ENCODE measurements at places on chromosomes 7 and 10.

- no peak for DNase-seq
Measured at GRCh38 chr7:51455948-51456347, 139.3 kb upstream of the COBL start.

DNA sequence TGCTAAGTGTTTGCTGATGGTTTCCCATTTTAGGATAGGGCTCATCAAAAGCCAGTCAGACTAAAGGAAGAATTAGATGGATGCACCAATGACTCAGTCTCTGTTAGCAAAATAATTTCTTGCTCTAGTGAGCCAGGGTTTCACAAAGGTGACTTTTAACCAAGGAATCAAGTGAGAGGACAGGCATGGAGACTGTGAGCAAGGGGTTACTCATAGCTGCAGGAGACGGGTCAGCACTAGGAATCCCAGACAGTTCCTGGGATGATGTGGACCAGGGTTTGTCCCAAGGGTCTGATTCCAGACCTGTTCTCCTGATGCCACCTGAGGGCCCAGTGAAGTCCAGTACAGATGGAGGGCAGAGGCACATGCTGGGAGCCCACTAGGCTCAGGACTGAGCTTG is 138.1 kb downstream of the NOC3L start:
- DNase-seq, result no peak

DNA sequence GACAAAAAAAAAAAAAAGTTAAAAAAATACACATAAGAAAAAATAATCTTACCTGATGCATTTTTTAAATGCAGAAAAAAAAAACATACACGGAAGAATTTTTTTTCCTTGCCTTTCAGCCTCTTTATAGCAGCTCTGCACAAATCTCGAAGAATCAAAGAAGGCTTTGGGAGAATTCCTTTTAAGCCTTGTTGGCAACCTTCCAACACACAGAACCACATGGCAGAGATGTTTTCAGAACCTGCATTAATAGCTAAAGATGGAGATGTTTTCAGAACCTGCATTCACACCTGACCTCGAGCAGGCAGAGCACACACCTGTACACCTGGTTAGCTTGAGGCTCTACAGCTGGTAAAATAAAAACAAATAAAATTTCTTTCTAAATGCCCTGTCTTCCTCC is 65.6 kb downstream of the DOCK4 start:
- no peak for DNase-seq

DNA sequence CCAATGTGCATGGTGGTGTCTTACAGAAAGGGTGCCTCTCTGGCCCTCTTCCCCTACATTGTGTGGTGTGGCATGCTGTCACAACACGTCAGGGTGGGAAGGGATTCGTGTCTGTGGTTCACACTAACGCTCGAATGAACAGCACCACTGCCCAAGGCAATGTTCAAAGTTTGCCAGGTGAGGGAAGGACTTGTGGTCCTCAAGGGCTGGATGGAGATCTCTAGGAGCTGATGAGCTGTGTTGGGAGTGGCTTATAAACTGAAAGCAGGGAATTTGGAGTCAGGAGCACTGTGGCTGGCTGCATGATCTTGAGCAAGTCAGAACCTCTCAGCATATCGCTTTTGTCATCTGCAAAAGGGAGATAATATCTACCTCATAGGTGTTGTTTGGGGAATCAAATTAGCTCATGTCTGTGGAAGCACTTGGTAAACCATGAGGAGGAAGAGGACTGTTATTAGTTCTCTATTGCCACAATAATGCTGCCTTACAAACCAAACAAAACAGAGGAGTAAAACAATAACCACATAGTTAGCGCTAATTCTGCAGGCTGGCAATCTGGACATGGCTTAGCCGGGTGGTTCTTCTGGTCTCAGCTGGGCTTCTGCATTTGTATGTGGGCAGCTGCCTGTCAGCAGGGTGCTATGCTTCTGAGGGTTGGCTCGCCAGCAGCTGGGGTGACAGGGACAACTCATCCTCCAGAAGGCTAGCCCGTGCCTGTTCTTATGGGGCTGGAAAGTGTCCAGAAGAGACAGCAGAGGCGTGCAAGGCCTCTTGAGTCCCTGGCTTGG is 22.9 kb upstream of the C10orf105 start:
- DNase-seq, result no peak

- DNase-seq, result no peak
Measured at GRCh38 chr7:158246272-158246959, 341.2 kb downstream of the PTPRN2 start.

DNA sequence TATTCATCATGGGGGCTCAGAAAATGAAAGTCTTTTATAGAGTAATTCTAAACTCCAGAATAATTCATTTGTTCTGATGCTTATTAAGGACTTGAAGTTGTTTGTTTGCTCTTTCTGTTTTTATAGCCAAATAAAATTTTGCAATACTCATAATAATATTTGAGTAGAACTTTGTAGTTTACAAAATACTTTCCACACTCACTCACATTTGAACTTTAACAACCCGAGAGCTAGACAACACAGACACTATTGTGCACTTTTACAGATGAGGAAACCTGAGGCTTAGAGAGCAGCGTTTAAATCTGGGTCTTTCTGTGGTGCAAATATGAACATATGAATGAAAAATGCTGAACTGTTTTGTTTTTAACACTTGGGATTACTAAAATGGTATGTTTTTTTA is 126.8 kb downstream of the KAT6B start:
- DNase-seq, result no peak

- no peak for DNase-seq
Measured at GRCh38 chr7:7479275-7479805, 56.3 kb downstream of the COL28A1 start.

DNA sequence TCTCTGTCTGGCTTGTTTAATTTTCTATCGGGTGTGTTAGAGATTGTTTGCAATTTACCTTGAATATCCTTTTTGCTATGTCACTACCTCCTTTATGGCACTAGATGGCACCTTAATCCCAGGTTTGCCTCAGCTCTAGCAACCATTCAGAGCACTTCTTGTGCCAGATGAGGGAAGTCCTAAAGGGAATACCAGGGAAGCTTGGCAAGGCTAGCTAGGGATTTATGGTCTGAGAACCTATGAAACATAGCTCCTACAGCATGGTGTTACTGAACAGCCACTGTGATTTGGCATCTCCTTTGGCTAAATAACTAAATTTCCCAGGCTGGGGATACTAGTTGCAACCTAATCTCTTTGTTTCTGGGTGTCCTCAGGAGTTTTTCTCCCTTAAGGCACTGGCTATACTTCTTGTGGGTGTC is 69.0 kb upstream of the VOPP1 start:
- DNase-seq, result no peak

- DNase-seq, result no peak
Measured at GRCh38 chr7:71389976-71390375, 258.0 kb downstream of the GALNT17 start.

DNA sequence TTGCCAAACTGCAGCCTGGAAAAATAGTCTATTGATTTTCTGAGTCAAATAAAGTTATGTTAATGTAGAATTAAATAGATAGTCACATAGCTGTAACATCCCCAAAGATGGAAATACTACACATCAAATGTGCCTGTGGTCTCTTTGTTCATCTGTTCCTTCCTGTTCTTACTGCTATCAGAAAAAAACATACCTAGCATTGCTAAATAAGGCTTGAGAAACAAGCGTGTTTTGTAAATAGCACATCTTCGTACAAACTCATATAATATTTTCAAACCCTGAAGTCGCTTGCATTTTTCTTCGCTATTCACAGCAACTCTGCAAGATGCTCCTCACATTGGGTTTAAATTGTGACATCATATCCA is 116.1 kb downstream of the KLF6 start:
- DNase-seq, result no peak

- DNase-seq, result no peak
Measured at GRCh38 chr7:38016567-38016966, 96.1 kb downstream of the EPDR1 start.

- DNase-seq, result no peak
Measured at GRCh38 chr10:97229322-97230015, 43.7 kb upstream of the SLIT1 start.

DNA sequence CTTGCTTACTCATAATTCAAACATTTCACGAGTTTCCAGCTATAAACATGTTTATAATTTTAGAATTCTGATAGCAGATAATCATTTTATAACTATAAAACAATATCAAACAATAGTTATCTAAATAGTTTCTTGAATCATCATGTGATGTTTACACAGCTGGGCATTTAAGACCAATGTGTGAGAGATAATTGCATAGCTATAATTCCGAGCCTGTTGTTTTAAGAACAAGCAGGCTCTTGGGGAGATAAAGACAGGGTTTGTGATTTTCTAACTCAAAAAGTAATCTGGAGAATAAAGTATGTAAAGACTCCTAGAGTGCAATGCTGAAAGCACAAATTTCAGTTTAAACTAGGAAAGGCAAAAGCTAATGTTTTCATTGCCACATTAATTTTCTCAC is 331.2 kb downstream of the LRRTM3 start:
- no peak for DNase-seq

DNA sequence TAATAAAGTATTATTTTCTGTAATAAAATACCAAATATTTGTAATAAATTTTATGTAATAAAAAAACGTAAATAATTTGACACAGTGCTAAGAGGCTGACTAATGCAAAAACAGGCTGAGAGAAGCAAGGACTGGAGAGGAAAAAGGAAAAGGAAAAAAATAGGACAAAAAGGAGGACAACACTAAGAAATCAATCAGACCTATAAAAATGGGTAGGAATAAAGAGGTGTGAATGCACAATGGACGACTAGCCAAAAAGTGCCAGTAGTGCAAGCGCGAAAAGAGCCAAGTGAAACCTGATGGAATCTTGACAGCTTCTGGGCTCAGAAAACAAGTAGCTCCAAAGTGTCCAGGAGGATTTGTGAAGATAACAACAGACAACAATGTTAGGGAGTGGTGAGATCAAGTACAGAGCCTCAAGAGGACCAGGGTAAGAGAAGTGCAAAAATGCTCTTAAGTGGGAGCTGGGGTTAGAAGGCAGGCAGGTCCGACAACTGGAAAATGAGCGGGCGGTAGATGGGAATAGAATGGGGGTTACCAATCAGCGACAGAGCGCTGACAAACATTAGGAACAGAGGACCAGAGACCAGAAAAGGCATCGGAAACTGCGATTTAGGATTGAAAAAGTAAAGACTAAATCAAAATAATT is 1.2 kb downstream of the BRAF start:
- DNase-seq, result no peak

GRCh38 chr10:47023237-47024045 is 112.2 kb downstream of the PTPN20 start:
- DNase-seq, result no peak

- DNase-seq, result no peak
Measured at GRCh38 chr10:73967022-73967429, 30.9 kb upstream of the VCL start.

- DNase-seq, result no peak
Measured at GRCh38 chr10:112774798-112775197, 175.2 kb upstream of the TCF7L2 start.

All from activated B cell treated with CpG ODN at 0.5 μM for 24 hours (primary cell).